ENCODE measurements at places on chromosomes 3 and 15.

DNA sequence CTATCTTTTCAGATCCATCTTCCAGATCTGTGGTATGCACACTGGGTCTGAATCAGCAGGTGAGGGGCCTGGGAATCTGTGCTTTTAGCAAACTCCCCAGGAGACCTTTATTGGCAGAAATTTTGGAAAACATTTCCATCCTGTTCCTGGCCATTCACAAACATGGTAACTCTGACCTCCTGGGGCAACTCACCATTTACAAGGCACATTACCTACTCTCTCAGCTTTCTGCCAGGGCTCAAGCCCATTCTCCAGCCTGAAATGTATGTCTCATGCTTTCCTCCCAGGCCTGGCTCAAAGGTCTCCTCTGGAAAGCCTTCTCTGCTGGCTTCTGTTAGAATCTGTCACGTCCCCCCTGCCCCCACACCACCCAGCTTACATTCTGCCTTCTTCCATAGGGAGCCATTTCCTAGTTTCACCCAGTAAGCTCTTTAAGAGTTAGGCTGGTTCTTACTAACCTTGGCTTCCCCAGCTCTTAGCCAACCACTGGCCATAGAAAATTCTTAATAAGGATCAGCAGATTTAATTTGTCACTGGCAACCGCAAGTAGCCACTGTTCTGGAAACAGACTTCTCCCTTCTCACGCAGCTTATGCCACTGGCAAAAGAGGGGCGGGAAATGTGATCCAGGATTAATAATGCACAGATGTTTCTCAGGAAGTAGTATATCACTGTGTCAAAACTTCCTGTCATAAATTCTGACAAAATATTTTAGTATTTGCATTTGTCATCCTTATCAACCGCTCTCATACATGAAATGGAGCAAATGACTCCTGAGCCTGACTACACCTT, 55.0 kb downstream of the RORA start:
- no peak for DNase-seq

- no peak for DNase-seq
These were observed 170.9 kb upstream of the NR2E3 start for GRCh38 chr15:71639471-71639870.

DNA sequence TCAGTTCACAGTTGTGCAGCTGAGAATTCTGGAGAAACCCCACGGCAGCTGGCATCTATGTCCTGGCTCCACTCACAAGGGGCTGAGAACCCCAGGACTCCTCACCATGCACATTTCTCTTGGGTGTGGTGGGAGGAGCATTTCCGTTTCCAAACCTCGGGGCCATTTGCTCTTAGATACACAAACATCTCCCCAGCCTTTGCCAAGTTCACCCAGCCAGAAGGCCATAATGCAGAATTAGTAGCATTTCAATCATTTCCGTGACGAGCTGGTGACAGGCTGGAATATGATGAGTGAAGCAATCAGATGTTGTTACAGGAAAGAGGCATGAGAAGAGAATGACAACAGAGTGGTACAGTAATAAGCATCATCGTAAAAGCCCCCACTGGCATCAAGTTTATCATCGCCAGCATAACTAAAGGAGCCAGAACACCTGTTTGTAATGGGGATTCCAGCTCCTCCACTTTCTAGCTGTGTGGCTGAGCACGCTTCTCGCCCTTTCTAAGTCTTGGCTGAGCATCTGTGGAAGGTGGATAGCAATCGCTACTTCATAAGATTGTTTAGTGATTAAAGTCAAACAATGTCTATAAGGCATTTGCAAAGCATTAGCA, 82.0 kb downstream of the LIPC start:
- no peak for DNase-seq

DNA sequence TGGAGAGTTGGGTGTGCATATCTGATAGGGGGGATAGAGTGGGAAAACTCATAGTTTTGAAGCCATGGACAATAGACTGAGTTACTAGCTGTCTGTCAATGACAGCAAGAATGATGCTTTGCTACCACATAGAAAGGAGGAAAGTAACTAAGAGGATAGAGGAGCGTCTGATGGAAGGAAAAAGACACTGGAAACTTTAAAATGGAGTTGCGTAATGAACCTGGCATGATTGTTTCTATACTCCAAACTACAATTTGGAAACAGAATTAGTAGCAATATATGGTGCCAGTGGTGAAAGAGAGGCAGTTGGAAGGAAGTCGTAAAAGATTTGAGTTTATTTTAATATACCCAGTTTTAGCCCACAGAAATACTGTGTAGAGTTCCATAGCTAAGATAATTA, 163.6 kb downstream of the TUSC7 start:
- no peak for DNase-seq

- DNase-seq, result no peak
These were observed 11.1 kb upstream of the TSPAN3 start for GRCh38 chr15:77081971-77082370.

DNA sequence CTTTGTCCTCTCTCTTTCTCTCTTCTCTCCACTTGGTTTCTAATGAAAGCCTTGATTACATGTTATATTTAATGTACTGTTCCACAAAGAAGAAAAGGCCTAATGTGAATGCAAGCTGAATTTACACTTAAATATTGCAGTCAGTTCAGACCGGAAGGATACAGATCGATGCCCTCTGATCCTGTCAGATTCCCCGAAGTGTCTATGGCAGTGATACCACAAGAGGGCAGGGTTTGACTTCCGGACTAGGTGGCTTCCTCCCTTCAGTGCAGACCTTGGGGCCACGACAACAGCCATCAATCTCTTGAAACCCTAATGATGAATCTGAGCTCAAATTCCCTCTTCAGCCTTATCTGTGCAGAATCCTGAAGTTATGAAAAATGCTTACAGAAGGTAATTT, 29.5 kb downstream of the AGTR1 start:
- DNase-seq, result peak; percentile 4

DNA sequence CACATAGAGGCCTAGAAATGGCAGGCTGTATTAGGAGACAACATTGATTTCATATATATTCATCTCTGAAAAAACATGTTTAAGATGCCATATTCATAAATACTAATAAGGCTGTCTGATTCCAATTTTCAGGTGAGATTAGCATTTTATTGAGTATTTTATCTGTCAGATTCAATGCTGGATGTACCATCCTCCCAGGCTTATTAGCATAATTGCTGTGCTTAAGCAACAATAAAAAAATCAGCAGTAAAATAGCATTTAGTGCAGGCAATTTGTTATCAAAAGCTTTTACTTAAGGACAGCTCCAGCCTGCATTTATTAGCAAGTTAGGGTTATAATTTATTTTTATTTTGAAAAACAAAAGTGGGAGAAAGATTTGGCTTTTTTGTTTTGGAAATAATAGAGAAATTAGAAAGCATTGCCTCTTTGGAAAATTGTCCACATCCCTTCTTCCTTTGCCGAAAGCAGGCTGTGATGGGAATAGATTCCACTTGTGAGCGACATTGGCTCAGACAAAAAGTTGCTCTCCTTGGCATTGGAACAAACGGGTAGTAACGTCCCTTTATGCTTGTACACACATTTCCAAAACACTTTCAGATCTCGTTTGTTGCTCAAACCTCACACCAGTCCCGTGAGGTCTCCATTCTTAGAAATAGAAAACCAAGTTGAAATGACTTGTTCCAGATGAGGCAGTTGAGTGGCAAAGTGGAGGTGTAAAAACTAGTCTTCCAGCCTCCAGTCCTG, 134.0 kb downstream of the LPP start:
- DNase-seq, result no peak

- no peak for DNase-seq
These were observed 15.4 kb upstream of the CX3CR1 start for GRCh38 chr3:39295184-39295775.

DNA sequence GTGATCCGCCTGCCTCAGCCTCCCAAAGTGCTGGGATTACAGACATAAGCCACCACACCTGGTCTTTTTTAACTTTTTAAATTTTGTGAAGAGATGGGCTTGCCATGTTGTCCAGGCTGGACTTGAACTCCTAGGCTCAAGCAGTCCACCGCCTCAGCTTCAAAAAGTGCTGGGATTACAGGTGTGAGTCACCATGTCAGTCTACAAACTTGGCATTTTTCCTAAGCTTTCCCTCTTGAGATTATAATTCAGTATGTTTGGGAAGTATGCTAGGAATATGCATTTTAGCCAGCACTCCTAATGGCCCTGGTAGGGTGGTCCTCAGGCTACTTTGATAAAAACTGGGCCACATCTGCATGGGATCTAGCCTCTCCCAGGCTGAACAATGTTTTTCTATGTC, 4.4 kb downstream of the WDR73 start:
- no peak for DNase-seq

GRCh38 chr3:45098310-45098709, 47.9 kb downstream of the CDCP1 start:
- DNase-seq, result no peak

- DNase-seq, result no peak
These were observed 356.7 kb downstream of the PDCD6IP start for GRCh38 chr3:34155108-34155507.

All from SJSA1 (cell line).